AG20443 (cell line): ENCODE measurements at places on chromosomes 11 and 22.

- no peak for DNase-seq
Observed at GRCh38 chr11:131671734-131672133, 301.3 kb downstream of the NTM start.

- no peak for DNase-seq
Observed at GRCh38 chr22:36196254-36197064, 5.2 kb downstream of the APOL4 start.

- peak; percentile 11 for DNase-seq
Observed at GRCh38 chr11:103364687-103365086, 255.5 kb downstream of the DYNC2H1 start.

DNA sequence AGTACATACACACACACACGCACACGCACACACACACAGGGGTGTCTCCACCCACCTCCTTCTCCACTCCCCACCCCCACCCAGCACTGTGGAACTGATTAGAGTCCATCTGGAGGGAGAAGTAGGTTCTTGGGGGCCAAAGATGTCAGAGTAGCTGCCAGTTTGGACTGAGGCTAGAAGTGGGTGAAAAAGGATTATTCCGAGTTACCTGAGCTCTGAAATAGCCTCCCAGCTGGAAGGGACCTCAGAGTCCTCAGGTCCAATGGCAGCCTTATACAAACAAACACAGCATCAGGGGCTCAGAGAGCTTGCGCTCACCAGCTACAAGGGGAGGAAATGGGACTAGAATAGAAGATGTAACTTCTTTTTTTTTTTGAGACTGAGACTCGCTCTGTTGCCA, 20.8 kb downstream of the IL10RA start:
- DNase-seq = no peak

DNA sequence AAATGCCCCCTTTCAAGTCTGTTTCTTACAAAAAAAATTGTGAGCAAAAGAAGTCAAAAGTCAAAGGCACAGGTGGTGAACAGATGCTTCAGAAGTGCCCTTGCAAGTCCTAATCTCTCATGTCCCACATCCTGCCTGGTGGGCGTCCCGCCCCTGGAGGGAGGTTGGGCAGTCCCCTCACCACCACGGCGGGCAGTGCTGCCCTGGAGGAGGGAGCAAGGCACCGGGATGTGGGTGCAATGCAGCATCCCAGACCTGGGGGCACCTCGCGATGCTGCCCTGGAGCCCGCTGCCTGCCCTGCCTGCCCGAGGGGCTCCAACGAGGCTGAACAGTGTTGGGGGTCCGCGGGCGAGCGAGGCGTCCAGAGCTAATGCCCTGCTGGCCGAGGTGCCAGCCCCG, 15.9 kb downstream of the MRGPRG start:
- no peak for DNase-seq

- peak; percentile 39 for DNase-seq
Observed at GRCh38 chr11:77472991-77473800, 698 bp downstream of the PAK1 start.

DNA sequence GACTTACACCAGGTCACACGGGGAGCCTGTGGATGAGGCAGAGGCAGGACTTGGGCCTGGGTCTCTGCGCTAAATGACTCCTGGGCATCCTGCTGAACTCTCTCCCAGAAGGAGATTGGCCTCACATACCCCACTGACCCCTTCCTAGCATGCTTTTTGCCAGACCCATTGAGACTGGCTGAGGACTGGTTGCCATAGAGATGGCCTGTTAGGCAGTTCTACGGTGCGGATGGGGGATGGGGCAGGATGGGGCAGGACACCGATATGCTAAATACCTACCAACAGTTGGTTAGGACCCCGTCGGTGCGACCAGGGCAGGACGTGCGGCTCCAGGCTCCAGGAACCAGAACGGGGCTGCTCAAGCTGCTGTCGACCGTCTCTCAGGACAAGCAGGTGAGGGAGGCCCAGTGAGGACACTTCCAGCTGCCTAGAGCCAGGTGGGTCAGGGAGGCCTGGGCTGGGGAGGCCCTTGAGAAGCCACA, at the start of gene TSGA10IP:
TSS of gene TSGA10IP (plus strand) at position 51 of the 482 bp plus-strand sequence. CDS start at position 247, 196 bp downstream.
- DNase-seq = no peak

DNA sequence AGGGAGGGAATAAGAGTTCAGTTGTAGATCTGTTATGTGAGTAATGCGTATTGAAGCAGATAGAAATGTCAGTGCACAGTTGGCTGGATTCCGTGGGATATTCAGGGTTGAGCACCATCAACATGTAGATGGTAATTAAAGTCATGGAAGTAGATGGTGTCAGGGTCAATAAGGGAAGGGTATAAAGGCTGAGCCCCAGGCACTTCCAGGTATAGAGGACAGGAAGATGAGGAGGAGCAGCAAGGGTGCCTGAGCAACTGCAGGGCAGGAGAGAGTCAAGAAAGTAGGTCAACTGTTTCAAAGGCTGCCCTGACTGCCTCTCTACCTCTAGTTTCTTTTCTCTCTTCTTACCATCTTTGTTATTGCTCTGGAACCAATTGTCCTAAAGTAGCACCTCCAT, 85.9 kb downstream of the MICAL2 start:
- no peak for DNase-seq

DNA sequence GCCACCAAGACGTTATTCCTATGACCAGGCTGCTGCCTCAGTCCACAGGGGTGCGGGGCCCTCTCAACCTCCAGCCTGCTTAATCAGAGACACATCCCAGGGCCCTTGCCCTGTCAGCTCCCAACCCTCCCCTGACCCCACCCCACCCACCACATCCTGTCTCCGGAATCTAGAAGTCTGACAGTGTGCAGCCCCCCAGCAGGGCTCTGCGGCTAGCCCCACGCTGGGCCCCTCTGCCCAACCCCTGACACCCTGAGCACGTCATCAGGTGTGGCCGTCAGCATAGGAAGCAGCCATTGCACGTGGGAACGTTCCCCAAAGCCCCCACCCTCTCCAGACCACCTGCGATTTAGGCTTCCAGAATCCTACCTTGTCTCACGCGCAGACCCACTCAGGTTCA, 34.3 kb upstream of the IGSF9B start:
- DNase-seq = no peak

DNA sequence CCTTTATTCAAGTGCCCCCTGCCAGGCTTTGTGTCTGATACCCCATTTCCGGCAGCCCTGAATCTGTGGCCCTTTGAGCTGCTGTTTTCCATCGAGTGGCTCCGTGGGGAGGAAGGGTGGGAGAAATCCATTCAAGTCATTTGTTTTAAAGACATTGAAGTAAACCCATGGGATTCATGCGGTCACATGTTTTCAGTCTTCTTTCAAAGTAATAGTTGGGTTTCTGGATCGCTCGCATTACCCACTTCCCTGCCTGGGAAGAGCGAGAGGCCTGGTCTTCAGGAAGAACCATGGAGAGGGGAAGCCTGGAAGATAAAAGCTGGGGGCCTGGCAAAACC, 14.4 kb downstream of the DAGLA start:
- DNase-seq = no peak

DNA sequence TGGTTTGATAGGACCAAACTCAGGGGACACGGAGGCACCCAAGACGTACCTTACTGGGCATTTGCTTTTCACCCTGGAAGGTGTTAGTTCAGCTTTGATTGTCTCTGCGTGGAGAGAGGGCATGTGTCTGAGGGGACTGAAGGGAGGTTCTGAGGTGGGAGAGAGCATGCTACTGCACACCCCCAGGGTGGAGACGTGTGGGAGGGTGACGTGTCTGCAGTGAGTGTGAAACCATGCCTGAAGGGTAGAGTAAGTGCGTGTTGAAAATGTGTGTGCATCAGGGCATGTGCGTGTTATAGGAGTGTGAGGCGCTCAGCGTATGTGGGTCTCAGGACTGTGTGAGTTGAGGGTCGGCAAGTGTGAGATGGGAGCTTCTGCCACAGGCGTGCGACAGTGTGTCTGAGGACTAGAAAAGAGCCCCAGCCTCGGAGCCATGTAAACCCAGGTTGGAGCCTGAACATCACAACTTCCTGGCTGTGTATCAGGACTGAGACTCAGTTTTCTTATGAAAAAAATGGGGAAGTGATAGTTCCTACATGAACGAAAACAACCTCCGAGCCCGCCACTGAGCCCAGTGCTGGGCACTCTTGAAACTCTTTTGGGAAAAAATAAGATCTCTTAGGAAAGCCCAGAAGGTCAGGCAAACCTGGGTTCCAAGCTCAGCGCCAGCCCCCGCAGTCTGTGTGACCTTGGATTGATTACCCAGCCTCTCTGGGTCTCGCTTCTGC, 11.8 kb upstream of the KCNJ11 start:
- DNase-seq = no peak

DNA sequence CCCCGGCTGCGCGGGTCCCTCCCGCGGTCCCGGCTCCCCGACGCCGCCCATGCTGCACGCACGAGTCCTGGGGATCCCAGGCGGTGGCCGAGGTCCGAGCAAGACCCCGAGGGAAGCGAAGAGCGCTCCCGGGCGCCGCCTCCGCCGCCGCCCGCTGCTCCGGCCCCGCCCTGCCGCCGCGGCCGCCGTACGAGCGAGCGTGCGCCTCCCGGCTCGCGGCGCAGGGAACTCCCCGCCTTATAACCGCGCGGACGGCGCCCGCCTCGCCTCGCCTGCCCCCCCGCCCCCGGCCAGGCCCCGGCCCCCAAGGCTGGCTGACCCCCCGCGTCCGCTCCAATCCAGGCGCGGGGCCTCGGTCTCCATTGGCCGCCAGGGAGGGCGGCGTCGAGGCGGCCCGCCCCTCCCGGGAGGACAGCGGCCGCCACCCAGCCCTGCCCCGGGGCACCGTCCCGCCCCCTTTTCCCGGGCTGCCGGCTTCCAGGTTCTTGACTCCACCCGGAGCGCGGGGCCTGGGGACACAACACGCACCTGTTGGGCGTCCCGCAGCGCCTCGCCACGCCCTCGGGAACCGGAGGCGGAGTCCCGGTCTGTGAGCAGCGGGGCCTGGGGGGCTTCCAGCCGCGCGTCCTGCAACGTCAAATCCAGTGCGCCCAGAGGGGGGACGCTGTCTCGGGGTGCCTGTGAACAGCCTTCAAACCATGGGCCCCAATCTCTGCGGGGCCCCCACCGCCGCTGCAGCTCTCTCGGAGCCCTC, at the start of gene FADS3:
TSS of gene FADS3 (minus strand) at position 215 of the 754 bp plus-strand sequence. CDS start at position 51, 164 bp downstream.
- peak; percentile 96 for DNase-seq

DNA sequence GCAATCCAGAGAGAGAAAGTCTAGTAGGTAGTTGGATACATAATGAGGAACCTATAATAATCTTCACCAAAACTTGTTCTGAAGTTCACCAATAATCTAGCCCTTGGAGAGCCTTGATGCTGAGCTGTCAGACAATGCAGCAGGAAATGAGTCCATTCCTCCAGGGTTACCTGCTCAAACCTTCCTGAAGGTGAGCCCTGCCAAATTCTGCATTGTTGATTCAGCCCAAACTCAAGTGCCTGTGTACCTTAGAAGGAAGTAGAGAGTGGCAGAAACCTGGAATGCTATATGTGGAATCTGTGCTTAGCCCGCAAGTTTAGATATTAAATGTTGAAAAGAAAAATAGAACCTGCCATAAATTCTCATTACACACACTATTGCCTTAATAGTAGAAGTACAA, 77.4 kb upstream of the SPON1 start:
- no peak for DNase-seq

GRCh38 chr11:64026575-64027205, 9.0 kb upstream of the FLRT1 start:
- no peak for DNase-seq

GRCh38 chr11:47396049-47396320, 12.4 kb upstream of the SLC39A13 start:
- DNase-seq = no peak

DNA sequence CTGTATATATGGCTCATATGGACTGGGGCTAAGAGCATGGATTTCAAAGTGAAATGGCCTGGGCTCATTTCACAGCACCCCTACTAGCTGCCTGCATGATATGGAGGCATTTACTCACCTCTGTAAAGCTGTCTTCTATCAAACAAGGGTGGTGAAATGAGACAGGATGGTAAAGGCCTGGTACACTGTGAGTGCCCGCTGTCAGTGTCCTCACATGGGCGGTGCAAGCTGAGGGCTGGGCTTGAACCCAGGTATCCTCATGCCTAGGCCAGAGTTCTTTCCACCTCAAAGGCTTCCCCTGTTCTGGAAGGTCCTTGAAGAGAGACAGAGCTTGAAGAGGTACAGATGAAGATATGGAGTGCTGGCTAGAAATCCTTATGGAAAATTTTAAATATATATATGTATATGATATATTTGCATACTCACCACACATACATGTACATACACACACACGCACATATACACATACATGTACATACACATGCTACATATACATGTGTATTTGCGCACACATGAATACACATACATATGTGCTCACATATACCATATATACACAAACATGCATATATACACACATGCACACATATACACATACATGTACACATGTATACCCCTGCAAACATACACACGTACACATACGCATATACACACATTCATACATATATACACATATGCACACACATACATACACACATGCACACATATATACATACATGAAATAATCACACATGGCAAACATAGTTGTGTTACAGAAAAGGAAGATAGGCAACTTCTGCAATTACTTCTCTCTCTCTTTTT, 44.7 kb downstream of the MICAL2 start:
- DNase-seq = no peak

- no peak for DNase-seq
Observed at GRCh38 chr11:68980776-68981065, at the start of gene MRGPRD. Gene MRGPRD (minus strand): TSS chr11:68980986. CDS start chr11:68980986, 0 bp downstream.

DNA sequence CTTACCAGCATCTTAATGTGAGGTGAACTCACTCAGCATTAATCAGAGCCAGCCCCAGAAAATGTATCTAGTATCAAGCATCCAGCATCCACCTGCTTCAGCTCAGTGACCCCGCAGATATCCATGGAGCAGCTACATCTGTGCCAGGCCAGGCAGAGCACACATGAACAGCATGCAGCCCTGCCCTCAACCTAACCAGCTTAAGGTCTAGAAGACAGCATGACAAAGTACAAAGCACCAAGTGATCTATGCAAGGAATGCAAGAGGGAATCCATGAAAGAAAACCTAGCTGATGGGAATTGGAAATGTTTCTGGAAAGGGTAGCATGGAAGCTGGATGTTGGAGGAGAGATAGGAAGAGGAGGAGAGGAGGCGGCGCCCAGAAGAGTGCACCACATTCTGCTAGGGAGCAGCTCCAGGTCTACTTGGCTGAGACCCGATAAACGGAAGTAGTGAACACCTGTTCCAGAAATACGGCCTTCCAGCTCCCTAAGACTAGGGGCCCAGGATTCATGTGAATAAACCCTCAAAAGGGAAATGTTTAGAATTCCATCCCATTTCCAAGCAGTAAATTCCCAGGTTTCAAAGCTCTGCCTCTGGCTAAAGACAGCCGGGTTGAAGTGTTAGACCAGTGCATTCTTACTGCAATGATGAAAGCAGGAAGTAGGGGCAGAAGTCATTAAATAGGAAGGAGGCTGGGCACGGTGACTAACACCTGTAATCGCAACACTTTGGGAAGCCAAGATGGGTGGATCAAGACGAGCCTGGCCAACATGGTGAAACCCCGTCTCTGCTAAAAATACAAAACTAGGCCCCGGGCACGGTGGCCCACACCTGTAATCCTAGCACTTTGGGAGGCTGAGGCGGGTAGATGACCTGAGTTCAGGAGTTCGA, 23.5 kb upstream of the L3MBTL2 start:
- peak; percentile 58 for DNase-seq
